Uterine smooth muscle cell (primary cell): ENCODE measurements at places on chromosomes 11 and 22. TPM values are rescaled to one million over a fixed set of nuclear protein-coding genes. Genes with fewer than 3 reads are reported as not detected.

NPTXR gene
- total RNA-seq, result 2.0 and 4.6 TPM in 2 replicates

SLC22A6 gene
- not detected in 2 replicates for total RNA-seq

SHISAL1 gene
- 14.6 and 14.9 TPM in 2 replicates for total RNA-seq

KCNJ11 gene
- total RNA-seq, result not detected in 2 replicates

APOA1 gene
- 0.62 and 1.4 TPM in 2 replicates for total RNA-seq

PDGFB gene
- 0.11 TPM in 1 of 2 replicates, not detected in the other for total RNA-seq

HOATZ gene
- total RNA-seq, result under 0.01 TPM in 1 of 2 replicates, not detected in the other

TP53I11 gene
- total RNA-seq, result 9.7 and 13.1 TPM in 2 replicates

VPS51 gene
- 153 and 194 TPM in 2 replicates for total RNA-seq

ANO5 gene
- total RNA-seq, result 0.44 and 0.75 TPM in 2 replicates
